ENCODE measurements at places on chromosomes 6 and 20.

DNA sequence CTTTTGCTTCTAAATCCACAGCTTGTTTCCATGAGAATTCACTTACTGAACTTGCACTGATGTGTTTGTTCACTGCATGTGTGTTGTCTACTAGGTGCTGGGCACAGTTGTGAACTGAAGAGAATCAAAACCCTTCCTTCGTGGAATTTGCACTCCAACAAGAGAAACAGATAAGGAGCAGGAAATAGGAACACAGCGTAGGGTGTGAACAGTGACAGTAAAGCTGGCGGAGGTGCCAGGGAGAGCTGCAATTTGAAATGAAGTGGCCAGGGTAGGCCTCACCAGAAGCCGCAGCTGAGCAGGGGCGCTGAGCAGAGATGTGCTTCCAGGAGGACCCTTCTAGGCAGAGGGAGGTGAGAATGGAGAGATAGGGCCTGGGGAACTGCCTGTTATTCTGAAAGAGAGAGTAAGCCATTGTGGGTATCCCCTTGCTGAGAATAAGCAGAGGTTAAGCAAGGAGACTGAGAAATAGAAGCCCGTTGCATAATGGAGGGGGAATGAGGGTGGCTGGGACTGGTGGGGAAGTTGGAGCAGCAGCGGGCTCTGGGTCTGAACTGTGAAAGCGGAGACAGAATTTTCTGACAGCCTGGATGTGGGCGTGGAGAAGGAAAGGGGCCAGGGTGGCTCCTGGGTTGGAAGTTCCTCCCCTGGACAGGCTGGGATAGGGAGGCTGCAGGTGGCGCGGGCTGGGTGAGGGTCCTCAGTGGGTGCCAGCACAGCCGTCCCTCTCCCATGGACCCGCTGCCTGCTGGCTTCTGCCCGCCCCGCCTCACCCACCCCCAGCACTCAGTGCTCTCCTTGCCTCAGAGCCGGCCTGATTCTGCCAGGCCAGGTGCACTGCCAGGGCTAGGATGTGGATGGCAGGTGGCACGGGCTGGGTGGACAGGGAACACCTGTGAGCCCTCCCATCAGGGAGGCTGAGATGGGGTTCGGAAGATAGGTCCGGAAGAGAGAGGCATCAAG, 114.7 kb upstream of the AFDN start:
- no peak for DNase-seq

- DNase-seq = no peak
These were observed 15.6 kb downstream of the FAM83D start for GRCh38 chr20:38941726-38942389.

DNA sequence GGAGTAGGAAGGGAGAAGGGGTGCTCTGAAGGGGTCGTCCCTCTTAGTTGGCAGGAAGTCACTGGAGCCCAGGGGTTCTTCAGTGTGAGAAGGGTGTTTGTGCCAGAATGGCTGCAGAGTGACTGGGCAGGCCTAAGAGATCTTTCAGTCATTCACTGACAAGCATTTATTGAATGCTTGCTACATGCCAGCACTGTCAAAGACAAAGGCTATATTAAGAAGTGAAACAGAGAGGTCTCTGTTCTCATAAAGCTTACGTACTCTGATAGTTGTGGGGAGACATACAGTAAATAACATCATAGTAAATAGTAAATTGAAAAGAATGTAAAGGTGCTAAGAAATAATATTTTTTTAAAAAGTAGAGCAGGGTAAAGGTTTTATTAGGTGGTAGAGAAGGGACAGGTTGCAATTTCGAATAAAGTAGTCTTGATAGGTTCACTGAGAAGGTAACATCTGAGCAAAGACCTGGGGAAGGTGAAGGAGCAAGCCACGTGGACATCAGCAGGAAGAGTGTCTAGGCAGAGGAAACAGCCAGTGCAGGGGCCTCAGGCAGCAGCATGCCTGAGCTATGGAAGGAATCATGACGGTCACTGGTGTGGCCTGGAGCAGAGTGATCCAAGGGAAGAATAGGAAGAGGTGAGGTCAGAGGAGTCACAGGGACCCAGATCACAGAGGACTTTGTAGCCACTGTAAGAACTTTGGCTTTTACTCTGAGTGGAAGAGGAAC, 36.3 kb upstream of the RNF8 start:
- no peak for DNase-seq

DNA sequence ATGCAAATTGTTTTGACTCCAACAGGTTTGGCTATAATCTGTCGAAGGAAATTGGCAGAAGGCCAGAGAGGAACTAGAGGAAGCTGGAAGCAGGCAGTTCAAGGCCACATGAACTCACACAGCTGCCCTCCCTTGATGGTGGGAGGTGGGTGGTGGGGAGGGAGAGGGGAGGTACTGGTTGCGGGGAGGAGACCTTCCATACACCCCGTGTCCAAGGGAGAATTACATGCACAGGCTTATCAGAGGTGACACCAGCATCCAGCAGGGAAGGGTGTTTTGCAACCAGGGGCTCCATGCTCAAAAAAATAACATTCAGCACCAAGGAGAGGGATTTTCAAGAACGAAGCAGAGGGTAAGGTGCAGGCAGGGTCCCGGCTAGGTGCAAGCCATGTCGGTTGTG, 9.1 kb downstream of the PRND start:
- peak; percentile 64 for DNase-seq

DNA sequence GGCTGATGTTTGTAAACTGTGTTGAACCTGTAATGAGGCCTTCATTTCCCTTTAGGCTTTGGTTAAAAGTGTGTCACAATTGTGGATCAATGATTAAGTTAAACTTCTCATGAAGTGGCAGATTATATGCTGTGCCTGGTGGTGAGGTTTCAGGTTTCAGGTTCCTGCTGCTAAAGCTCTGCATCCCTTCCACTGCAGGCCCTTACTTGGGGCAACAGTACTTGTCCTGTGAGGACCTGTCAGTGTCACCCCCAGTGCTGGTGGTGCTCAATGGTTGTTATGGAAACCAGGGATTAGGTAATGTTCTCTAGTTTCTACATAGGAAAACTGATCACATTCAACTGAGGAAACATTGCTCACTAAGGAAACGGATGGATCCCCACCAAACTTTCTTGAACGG, 18.5 kb downstream of the RPP21 start:
- no peak for DNase-seq

GRCh38 chr20:9616455-9616805, 102.0 kb downstream of the LAMP5 start:
- no peak for DNase-seq

DNA sequence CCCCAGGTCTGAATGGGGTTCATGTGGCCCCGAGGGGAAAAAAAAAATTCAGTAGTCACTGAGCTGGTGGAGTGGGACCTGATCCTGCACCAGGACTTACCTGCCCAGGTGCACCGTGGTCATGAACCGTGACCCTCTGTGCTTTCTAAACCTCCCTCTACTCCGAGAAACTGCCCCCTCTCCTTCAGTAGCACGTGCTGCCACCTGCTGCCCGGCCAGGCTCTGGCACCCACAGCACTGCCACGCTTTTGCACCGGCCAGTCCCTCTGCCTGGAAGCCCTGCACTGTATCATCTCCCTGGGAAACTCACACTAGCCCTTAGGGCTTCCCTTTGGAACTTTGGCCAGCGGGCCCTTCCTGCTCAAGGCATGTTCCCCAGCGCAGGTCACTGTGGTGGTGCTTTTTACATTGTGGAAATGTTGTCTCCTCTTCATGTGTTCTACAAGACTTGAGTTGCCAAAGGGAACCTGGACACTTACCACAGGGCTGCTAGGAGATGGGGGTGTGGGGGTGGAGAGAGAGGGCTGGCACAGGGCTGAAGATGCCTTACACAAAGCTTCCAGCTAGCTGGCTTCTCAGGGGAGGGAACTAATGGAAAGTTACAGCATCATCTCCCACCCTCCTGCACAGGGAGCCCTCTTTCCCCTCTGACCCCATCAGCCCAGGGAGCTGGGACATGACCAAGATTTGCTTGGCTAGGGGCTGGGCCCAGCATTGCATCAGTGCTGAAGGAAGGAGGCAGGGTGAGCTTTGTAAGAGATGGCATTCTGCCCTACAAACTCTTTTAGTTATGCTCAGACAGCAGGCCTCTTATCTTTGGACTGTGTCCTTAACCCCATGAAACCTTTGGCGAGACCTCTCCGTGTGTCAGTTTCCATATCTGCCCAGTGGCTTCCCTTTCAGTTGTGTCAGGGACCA, 2.5 kb upstream of the PTPRT start:
- peak; percentile 83 for DNase-seq

GRCh38 chr6:33241968-33242367, 29.7 kb downstream of the VPS52 start:
- no peak for DNase-seq

GRCh38 chr20:14717134-14717999, 380.0 kb upstream of the FLRT3 start:
- no peak for DNase-seq

DNA sequence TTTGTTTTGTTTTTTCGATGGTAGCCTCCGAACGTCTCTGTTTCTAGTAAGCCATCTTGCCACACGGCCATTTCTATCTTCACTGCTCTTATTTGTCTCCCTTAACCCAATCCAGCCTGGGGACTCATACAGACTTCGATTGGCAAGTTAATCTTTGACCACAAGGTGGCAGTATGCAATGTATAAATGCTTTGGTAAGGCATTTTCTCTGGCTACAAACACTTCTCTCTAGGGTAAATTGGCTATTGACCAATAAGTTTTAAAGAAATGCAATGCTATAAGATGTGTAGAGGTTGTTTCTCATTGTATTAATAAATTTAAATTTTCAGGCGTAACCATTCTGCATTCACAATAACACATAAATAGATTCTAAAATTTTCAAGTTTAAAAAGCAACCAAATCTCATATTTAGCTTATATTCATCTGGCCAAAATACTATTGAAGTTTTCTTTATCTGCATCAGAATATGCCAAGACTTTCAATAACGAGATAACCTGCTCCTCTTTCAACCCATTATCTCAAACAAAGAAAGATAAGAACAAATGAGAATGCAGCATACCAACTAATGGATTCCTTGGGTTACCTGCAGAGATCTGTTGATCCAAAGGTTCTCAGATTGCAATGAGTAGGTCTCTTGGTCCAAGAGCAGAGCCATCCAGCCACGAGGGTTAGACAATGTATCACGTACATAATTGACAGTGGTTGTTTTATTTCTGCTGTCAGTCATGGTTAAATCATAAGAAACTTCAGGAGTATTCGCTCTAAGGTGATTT, 231.9 kb downstream of the PKHD1 start:
- DNase-seq = peak; percentile 73

- DNase-seq = no peak
These were observed 514.3 kb upstream of the JARID2 start for GRCh38 chr6:14731611-14732010.

DNA sequence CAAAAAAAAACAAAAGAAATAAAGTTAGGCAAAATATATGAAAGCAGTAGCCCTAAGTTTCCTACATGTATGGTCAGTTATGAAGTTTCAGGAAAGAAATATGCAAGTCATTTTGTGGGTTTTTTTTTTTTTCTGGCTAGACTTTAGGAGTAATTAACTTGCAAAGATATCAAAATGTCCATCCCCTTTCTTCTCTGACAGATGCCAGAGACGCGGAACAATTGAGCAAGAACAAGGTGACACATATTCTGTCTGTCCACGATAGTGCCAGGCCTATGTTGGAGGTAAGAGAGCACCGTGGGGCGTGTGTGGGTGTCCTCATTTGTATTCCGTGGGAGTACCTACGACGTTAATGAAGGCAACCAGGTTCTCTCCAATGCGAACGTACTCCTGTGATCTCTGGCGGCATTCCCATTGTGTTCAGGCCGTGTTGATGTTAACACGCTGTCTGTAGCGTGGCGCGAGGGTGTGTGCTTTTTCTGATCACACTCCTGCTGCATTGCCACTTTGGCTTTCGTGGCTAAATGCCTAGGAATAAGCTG, 19.5 kb downstream of the DUSP22 start:
- no peak for DNase-seq

- peak; percentile 2 for DNase-seq
These were observed 130.6 kb downstream of the ERMARD start for GRCh38 chr6:169881976-169882375.

DNA sequence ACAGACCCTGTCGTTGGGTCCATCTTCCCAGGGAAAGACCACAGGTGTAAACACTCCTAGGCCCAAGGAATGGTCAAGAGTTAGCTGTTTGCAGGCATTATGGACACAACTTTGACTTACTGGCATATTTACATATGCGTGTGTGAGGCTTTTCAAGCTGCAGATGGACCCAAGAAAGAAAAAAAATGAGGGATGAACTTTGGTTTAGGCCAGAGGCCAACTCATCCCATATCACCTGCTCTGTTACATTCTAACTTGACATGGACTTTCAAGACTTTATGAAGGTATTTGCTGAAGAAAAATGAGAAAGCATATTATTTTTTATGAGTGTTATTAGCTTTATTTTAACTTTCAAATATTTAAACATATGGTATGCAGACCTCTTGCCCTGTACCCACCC, 6.9 kb downstream of the COL19A1 start:
- no peak for DNase-seq

GRCh38 chr20:19926591-19926990, 90.6 kb upstream of the NAA20 start:
- no peak for DNase-seq

DNA sequence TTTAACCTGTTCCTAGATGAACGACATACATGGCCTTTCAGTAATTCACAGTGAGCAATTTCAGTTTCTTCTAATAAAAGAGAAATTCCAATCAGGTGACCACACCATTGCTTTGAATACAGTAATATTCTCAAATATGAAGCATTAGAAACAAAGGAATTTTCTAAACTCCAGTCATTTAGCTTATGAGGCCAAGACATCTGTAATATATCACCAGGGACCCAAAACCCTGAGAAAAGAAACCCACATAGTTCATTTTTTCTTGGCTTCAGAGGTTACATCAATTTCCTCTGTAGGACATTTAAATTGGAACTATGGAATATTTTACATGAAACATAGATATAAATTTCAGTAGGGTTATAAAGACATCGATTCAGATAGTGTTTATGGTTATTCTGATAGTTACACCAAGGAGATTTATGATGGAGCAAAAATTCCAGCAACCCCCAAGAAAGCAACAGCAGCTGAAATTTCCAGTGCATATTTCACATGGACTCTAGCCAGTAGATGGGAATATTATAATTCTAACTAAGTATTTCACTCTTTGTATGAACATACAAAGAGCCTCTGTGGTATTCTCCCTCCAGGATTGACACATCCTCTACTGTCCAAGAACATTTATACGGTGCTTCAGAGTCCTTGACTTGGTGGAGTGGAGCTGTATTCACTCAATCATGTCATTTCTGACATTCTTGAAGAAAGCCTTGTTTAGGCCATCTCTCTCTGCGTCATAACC, 82.9 kb downstream of the ADGRG6 start:
- no peak for DNase-seq

DNA sequence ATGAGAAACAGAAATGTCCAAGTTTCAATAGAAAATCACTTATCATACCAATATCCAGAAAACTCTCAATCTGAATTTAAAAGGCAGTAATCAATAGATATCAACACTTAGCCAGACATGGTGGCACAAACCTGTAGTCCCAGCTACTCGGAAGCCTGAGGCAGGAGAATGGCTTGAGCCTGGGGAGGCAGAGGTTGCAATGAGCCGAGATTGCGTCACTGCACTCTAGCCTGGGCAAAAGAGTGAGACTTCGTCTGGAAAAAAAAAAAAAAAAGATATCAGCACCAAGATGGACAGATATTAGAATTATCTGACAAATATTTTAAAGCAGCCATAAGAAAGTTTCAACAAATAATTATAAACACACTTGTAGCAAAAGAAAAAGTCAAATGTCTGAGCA, 47.0 kb downstream of the TCP11 start:
- DNase-seq = no peak

Data from iPS-NIHi11 (cell line).